ENCODE measurements at places on chromosomes 5 and 9.

GRCh38 chr9:130240410-130241197 is 25.0 kb upstream of the HMCN2 start:
- peak; percentile 41 for DNase-seq

DNA sequence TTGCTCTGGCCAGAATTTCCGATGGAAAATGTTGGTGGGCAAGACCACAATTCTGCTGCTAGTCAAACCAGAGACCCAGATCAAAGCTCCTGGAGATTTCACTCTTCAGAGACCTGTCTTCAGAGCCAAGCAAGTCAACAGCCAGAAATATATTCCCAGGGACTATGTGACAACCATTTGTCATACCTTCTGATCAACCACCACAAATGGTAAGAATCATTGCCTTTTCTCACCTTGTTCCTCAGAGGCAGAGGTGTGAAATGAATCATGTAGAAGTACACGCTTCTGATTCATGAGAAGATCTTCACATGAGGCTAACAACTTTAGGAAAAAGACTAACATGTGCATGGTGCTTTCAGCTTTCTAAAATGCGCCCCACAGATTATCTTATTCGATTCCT is 53.5 kb downstream of the SUSD1 start:
- DNase-seq: no peak

DNA sequence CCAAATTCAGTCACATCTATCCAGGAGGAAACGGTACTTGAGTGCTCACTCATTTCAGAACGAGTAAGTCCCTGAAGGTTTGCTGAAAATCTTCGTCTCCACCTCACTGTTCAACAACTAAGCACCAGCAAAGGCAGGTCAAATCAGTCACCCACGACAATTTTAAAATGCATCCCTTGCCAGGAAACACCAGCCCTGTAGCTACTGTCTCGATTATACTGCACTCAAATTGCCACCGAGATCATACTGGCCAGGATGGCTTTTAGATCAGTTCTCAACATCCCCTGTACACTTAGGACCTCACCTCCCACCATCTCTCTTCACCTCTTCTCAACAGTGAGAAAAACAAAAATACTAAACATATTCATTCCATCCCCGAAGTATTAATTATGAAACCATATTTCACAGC is 298.6 kb downstream of the AGTPBP1 start:
- DNase-seq: no peak

GRCh38 chr5:67490543-67491321 is 294.1 kb upstream of the CD180 start:
- no peak for DNase-seq

DNA sequence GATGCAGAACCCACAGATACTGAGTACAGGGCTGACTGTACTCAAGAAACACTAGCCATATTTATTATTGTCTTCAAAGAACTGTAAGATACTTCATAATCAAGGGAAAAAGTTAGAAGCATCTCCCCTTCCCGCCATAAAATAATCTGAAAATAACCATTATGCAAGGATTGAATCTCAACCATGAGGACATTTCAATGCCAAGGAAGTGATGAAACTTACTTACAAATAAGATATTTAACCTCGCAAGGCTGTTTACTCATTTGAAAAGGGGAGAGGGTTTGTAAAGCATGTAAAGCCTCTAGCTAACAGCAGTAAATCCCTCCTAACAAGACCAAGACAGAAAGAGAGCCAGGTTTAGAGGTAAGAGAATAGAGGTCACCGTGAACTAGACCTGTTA is 6.3 kb downstream of the MYO10 start:
- DNase-seq: no peak

- DNase-seq: no peak
Observed at GRCh38 chr9:83043597-83043996, 19.3 kb downstream of the RASEF start.

All from HS-27A (cell line).